NCI-H82 (cell line): ENCODE measurements at places on chromosomes 6 and 20.
A peak's percentile ranks its signal among the peaks of the same experiment; 100 is the strongest.

- DNase-seq, result no peak
Observed at GRCh38 chr6:35025232-35026188, 115.6 kb downstream of the TCP11 start.

DNA sequence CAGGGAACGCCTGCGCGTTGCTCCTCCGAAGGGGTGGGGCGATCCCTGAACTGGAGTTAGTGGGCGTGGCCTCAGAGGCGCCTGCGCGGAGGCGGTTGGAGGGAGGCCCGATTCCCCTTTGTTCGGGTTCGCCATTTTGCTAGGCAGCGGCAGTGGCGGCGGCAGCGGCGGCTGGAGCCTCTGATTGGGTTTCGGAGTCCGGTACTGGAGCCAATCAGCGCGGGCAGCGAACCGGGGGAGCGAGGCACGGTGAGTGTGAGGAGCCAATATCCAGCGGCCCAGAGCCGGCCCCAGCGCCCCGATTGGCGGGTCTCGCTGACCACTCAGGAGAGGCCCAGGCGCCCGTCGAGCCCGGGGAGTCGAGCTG is at the start of gene NFYA:
Gene NFYA (plus strand): TSS at position 139 of the 367 bp plus-strand sequence. CDS start 6,116 bp downstream, outside the sequence.
- no peak for DNase-seq

- no peak for DNase-seq
Observed at GRCh38 chr20:43722153-43722505, 4.7 kb downstream of the GTSF1L start.

- peak; percentile 7 for DNase-seq
Observed at GRCh38 chr6:50096296-50096695, 46.6 kb upstream of the DEFB112 start.

GRCh38 chr6:13918686-13919250 is 6.0 kb upstream of the RNF182 start:
- DNase-seq, result no peak

DNA sequence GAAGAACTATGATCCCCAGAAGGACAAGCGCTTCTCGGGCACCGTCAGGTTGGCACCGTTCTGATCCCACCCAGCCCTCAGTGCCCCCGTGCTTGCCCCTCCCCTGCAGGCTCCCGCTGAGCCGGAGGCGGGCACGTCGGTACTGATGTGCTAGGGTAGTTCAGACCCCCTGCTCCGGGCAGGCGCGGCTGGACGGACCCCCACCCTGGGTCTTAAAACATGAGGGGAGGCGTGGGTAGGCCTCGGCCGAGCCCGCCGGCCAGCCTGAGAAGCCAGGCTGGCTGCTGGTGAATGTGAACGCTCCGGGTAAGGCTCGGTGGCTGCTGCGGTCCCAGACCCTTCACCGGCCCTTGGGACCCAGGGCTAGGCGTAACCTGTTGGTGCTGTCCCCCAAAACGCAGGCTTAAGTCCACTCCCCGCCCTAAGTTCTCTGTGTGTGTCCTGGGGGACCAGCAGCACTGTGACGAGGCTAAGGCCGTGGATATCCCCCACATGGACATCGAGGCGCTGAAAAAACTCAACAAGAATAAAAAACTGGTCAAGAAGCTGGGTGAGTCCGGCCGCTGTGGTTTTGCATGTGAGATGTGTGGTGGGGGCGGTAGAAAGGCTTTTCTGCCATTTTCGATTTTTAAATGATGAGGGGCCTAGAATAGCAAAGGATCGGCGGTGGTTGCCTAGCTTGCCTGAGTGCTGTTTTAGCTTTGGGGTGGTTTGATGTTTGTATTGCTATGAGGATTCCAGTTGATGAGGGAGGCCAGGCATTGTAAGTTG is 964 bp downstream of the RPL10A start:
- DNase-seq, result peak; percentile 63

DNA sequence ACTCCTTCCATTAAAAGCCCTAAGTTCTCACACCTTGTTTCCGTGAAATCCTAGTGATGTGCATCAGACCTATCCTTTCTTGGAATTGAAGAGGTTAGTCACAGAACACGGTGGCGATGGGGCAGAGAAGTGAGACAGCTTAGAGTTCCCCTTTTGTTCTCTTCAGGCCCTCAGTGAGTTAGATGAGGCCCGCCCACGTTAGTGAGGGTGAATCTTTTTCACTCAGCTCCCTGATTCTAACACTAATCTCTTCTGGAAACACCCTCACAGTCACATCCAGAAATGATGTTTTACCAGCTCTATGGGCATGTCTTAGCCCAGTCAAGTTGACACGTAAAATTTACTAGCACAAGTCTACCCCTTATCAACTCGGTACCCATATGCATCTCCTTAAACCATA is 172.7 kb upstream of the NOX3 start:
- DNase-seq, result no peak

DNA sequence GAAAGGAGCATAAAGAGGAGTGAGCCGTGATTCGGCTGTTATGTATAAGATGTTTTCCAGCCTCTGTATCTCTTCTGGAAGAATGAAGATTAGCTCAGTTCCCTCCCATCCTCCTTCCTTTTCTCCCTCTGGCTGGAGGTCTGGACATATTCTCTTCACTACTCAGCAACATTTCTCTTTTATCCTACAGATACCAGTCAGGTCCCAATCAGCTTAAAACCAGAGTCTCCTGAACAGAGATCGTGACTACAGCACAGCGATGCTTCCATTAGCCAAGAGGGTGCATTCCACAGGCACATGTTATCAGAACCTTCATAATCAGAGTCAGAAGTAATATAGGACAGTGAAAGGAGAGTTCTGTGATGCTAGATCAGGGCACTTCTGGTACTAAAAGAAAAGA is 133.9 kb upstream of the SOX4 start:
- DNase-seq, result peak; percentile 68

DNA sequence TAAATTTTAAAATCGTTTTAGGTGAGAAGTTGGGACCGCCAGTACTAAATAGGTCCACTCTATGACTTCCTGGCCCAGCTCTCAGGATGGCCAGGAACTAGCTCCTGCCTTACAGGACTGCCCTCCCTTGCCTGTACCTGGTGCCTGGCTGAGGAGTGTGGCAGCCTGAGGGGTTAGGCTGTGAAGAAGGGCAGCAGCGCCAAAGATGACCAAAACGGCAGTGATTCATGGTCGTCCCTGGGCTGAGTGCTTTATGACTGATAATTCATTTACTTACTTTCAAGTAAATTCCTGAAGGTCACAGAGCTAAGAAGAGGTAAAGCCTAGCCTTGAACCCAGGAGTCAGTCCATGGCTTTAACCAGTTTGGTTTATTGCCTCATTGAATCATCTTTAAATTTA is 22.1 kb downstream of the STK35 start:
- no peak for DNase-seq

DNA sequence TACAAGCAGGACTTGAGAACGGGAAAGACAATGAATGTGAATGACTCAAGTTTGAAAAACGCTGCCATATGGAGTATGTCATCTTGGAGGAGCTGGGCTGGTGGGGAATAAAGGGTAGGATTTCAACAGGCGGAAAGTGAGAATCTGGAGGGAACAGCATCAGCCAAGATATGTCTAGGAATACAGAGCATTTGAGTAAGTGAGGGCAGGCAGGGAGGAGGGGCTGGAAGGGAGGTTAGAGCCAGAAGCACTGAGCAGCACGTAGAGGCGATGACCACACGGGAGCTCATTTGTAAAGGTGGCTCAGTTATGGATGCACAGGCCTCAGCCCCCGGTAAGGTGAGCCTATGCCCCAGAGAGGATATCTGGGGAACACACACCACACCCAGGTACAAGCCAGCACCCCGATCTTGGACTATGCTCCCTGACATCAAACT is 115.1 kb downstream of the ZMYND8 start:
- no peak for DNase-seq

DNA sequence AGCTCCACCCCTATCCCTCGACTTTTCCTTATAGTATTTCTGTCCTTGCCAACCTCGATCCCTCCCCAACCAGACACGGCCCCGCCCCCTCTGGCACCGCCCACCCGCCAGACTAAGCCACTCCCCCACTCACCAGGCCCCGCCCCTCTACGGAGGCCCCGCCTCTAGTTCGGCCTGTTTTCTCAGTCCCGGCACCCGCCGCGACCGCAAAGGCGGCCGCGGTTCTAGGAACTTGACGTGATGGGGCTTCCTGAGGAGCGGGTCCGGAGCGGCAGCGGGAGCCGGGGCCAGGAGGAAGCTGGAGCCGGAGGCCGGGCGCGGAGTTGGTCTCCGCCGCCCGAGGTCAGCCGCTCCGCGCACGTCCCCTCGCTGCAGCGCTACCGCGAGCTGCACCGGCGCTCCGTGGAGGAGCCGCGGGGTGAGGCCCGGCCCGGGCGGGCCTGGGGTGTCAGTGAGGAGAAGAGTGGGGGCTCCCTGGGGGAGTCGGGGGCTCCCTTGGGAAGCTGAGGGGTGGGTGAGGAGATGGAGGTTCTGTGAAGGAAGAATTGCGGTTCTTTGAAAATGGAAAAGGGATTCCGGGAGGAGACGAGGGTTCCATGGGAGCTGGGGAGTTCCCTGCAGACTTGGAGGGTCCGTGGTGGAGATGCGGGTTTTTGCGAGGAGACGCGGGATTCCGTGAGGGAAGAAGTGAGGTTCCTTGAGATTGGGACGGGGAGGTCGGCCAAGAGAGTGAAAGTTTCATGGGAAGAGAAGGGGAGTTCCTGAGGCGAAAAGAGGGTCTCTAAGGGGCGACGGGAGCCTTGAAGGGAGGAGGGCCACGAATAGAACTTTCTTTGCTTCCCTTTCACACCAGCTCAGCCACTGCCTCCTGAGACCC is at the start of gene ACSS2:
Gene ACSS2 (plus strand): TSS at position 207 of the 877 bp plus-strand sequence. CDS start 34 bp downstream, at position 241.
- DNase-seq, result no peak

GRCh38 chr6:157430834-157431233 is 49.8 kb downstream of the ZDHHC14 start:
- DNase-seq, result peak; percentile 77

DNA sequence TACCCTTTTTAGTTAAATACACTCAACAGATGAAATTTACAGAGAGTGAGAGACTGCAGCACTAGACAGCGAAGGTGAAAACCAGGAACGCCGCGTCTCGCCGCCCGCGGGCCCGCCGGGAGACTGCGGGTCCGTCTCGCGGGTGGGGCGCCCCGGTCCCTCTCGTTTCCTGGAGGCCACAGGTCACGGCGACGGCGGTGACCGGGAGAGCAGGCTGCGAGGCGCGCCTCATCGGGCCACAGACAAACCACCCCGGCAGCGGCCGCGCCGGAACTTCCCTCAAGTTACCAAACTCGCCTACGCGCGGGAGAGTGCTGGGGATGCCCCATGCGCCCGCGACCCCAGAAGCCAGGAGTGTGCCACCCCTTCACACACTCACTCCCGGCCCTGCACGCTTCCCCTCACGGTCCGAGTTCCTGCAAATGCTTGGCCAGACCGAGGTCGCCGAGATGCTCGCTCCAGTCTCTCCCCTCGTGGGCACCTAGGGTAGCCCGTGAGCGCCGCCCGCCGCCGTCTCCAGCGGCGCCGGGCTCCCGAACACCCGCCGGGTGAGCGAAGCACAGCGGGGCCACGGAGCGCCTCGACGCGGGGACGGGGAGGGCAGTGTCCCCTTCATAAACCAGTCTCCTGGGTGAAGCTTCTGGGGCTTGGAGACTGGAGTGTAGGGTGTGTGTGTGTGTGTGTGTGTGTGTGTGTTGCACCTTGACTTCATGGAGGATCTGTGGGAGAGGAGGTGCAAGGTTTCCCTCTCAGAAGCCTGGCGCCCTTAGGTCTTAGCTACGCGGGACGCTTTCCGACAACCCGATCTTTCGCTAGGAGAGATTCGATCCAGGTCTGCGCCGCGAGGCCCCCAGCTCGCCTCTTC is 1.4 kb downstream of the BACH2 start:
- DNase-seq, result peak; percentile 49

- DNase-seq, result no peak
Observed at GRCh38 chr6:116866281-116866871, 10.7 kb upstream of the RFX6 start.

DNA sequence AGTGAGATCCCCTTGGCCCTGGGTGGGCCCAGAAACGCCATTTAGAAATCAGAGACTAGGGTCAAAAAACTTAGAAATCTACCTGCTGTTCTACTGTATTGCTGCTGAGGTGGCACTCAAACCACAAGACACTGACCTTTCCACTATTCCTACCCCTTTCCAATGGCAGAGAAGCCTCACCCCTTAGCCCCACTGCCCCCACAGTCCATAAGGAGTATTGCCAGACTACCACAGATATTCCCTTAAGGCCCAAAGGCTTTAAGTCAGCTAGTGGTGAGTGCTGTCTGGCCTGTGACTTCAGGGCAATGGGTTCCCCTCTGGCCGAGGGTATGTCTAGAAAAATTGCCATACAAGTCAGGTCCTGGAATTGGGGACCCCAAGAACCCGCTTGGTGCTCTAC is 656.1 kb downstream of the COL12A1 start:
- peak; percentile 2 for DNase-seq

GRCh38 chr6:87968435-87969278 is 79.0 kb upstream of the SPACA1 start:
- no peak for DNase-seq

DNA sequence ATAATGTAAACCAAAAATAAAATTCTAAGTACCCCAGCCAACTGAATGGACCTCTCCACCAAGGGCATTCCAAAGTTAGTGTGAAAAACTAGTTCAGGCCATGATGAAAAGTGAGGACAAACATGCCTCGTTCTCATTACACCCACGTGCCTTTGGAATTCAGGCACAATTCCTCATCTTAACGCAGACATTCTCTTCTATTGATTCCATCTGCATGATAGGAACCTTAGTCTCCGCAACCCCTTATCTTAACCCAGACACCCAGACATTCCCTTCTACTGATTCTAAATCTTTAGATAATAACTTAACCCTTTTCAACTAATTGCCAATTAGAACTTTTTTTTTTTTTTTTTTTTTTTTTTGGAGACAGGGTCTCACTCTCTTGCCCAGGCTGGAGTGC is 7.6 kb upstream of the SERPINB6 start:
- DNase-seq, result no peak

DNA sequence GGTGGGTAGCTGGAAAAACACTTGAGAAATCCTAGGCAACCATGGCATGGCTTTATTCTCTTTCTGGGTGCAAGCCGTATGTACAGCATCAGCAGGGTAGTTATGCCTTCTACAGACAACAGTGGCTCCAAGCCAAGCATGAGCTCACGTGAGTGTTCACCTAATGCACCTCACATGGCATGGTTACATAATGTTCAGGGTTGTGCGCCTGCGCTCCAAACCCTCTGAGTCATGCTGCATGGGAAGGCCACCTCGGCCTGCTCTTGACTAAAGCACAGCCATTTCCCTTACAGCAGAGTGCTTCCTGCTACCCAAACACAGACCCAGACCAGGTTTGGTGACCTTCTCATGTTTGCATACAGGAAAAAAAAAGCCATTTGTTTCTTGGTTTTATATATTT is 96.2 kb downstream of the VIP start:
- DNase-seq, result no peak

GRCh38 chr6:44253307-44254101 is 3.8 kb downstream of the SLC35B2 start:
- peak; percentile 88 for DNase-seq

DNA sequence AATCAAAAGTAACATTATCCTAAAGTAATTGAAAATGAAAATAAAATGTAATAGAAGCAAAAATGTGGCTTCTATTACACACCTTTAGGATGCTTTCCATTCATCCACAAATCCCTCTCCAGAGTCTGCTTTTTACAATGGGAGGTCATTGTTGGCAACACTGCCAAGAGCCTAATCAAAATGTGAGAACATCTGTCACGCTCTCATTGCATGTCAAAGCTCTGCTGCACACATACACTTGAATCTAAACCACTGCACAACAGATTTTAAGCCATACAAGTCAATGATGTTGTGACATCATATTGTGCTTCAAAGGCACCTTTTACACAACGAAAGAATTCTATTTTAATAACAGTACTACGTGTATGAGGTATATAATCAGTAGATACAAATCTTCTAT is 82.1 kb downstream of the PREP start:
- peak; percentile 41 for DNase-seq
